SJCRH30 (cell line): ENCODE measurements at places on chromosomes 16 and 17.

- DNase-seq: peak; percentile 19
Measured at GRCh38 chr17:35684055-35684802, 47.2 kb upstream of the RASL10B start.

GRCh38 chr16:49746545-49746944 is 109.4 kb downstream of the ZNF423 start:
- no peak for DNase-seq

DNA sequence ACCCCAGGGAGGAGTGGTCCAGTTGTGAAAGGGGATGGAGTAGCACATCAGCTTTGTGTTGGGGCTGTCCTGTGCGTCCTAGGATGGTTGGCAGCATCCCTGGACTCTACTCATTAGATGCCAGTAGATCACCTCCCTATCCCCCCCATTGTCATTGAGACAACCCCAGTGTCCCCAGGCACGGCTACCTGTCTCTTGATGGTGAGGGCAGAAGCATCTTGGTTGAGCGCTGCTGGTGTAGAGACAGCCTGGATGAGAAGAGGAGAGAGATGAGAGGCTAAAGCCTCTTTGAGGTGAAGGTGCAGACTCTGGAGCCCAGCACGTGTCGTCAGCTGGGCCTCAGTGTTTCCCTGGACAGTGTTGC is 55.4 kb downstream of the TNFRSF13B start:
- no peak for DNase-seq

- no peak for DNase-seq
Measured at GRCh38 chr17:81582341-81582740, 30.2 kb upstream of the FAAP100 start.

DNA sequence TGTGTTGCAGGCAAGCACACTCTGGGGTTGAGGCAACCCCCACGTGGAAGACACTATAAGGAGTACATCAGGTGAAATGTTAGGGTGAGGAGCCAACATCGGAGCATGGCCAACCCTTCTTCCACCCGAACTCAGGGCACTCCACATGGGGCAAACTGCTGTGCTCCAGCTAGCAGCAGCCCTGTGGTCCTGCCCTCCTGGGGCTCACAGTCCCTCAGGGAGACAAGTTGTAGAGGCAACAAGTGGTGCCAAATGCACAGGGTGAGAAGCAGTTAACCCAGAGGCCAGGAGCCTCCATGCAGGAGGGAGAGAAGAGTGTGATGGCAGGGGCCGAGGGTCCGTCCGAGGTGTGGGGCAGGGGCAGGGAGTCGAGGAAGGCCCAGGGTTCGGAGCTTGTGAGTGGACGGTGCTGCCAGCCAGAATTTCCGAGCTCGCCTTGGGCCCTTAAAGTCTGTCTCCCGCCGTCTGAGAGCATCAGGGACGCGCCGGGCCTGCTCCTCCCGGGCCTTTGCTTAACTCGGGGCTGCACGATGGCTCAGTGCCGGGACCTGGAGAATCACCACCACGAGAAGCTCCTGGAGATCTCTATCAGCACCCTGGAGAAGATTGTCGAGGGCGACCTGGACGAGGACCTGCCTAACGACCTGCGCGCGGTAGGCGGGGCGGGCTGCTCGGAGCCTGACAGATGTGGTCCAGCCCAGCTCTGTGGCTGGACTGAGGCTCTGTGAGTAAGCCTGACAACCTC is 32.3 kb downstream of the ATPAF2 start:
- no peak for DNase-seq

GRCh38 chr17:64687961-64688360 is 25.9 kb upstream of the SMURF2 start:
- no peak for DNase-seq
